HEK293T (cell line): ENCODE measurements at places on chromosomes 5 and 9.

DNA sequence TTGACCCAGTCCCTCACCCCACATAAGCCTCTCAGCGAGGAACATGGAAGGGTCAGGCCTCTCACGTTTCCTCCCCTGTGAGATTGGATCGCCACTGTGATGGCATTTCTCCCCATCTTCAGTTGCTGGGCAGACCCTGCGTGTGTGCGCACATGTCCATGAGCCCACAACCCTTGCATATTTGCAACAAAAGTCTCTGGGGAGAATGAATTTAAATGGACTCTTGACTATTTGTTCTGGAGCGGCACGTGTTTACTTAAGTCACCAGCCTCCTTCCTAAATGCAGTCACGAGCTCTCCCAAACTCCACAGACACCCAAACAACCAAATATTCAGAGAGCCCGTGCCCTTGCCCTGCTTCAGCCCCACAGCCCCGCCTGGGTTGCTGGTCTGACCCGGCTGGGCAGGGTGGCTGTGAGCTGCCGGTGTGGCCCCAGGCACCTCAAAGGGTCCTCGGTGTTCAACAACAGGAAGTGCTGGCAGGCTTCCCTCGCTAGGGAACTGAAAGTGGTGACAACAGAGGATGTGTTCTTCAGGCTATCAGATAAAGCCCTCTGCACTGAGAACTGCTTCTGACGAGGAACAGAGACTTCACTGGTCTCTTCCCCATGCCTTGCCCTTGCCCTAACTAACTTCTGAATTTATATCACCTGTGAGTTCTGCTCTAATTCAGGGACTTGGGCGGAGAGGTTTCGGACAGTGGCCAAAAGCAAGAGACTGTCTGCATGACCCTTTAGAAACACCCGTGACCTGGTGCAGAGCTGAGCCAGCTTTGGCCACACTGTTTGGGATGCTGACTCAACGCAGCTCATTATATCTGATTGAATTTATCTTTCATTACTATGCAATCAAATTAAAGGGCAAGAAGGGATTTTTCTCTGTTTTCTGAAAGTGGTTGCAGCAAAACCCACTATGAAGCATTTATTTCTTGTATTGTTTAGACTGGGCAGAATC is 19.2 kb upstream of the CD180 start:
- DNase-seq: no peak

DNA sequence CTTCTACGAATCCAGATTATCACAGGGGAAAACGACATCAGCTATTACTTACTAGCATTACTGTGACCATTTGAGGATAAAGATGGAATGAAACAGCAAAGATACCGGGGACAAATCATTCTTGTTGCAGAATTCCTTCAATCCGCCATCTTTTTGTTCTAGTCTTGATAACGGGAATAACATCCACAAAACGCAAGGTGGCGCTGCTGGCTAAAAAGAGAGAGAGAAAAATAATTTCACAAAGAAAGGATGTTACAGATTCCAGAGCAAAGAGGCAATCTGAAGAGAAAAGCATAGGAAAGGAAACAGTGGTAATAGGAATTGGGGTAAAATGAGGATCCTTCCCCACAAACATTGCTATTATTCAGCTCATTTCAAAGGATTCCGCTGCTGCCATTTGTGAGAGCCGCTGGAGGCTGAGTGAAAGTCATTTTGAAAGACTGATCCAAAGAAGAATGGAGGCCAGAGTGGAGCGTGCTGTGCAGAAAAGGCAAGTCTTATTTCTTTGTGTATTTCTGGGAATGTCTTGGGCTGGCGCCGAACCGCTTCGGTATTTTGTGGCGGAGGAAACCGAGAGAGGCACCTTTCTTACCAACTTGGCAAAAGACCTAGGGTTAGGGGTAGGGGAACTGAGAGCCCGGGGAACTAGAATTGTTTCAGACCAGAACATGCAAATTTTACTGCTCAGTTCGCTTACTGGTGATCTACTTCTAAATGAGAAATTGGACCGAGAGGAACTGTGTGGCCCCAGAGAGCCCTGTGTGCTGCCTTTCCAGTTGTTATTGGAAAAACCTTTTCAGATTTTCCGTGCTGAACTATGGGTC is at the start of gene PCDHB7:
PCDHB7 (plus strand) TSS at position 264 of the 824 bp plus-strand sequence; CDS start at position 456, 192 bp downstream.
- peak; percentile 19 for DNase-seq

DNA sequence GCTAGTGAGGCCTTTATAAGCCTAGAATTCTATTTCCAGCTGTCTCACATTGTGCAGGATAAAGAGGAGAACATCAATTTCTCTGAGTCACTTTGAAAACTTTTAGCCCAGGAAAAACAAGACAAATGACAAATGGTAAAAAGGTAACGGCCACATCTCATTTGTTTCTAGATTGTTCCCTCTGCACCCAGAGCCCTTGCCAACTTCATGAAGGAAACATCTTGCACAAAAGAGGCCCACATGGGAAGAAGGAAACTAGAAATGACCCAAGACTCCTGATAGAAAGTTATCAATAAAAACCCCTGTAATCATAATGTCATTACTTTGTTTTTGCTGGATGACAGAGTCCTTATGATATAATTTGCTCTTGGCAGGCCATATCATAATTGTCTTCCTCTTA is 5.3 kb downstream of the DPYSL3 start:
- DNase-seq: no peak

DNA sequence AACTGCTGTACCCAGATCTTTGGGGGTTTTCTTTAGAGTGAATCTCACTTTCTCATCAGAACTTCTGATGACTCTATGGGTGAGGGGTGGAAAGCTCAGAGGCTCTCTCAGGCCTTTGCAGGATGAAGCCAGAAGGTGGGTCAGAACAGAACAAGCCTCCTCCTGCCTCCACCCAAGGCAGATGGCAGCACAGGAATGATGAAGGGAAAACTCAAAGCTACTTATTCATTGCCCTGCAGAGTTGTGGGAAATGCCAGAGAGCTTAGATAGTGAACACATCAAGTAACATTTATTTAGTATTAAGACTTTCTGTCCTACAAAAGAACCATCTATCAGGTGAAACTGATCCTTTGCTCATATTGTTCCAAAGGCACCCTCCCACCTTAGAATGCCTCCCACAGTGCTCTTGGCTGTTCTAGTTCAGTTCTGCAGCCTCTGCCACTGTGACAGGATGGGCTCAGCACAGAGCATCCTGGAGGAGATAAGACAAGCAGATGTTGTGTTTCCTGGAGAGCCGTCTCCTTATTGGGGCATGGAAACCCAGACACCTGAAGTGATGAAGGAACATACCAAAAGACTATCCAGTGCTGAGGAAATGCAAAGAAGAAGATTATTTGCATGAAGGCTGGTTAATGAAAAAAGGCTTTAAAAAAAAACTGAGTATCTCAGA is 146.6 kb downstream of the ADAMTS12 start:
- DNase-seq: no peak

GRCh38 chr5:145531038-145531734 is 304.0 kb downstream of the PRELID2 start:
- no peak for DNase-seq

- no peak for DNase-seq
Measured at GRCh38 chr9:80070071-80070742, 498.4 kb downstream of the TLE4 start.

- DNase-seq: no peak
Measured at GRCh38 chr5:59249160-59249559, 644.4 kb downstream of the PDE4D start.

- no peak for DNase-seq
Measured at GRCh38 chr5:83162601-83163000, 85.3 kb downstream of the XRCC4 start.

DNA sequence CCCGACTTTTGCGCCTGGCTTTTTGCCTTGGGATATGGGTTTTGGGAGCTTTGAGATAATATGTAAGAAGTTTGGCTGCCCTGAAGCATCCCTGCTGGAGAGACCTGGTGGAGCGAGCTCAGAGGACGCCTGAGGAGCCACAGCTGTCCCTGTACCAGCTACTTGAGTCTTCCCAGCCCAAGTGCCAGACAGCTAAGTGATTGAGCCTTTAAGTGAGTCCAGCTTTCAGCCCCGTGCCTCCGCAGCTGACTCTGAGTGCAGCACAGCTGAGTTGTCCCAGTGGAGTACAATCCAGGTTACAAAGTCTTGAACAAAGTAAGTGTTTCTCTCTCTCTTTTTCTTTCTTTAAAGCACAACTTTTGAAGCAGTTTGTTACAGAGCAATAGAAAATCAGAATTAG is 203.8 kb upstream of the DAP start:
- DNase-seq: no peak
